ENCODE measurements at places on chromosomes 12 and 14.
A peak's percentile ranks its signal among the peaks of the same experiment; 100 is the strongest.

DNA sequence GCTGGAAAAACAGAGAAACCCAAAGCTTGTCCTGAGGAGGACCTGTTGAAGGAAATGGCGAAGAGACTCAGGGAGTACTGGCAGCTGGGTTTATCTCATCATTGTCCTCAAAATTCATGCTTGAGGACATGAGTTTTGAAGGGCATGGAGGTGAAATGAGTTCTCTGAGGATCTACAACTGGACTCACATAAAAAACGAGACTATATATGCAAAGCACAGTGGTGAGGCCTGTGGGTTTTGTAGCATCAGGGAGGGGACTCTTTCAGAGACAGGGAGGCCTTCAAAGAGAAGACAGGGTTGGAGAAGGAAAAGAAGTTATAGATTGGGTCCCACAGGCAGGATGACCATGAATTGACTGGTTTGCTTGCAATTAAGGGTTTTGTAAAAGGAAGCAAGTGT lies 71.3 kb upstream of the SCN8A start:
- no peak overlapping the region for H3K4me3 ChIP-seq
- peaks cover 21% of the 10 kb centered on the region for H3K27me3 ChIP-seq
- no peaks in the 10 kb centered on the region for H3K36me3 ChIP-seq
- H3K27ac ChIP-seq: no peak overlapping the region
- H3K4me1 ChIP-seq: no peaks in the 10 kb centered on the region

DNA sequence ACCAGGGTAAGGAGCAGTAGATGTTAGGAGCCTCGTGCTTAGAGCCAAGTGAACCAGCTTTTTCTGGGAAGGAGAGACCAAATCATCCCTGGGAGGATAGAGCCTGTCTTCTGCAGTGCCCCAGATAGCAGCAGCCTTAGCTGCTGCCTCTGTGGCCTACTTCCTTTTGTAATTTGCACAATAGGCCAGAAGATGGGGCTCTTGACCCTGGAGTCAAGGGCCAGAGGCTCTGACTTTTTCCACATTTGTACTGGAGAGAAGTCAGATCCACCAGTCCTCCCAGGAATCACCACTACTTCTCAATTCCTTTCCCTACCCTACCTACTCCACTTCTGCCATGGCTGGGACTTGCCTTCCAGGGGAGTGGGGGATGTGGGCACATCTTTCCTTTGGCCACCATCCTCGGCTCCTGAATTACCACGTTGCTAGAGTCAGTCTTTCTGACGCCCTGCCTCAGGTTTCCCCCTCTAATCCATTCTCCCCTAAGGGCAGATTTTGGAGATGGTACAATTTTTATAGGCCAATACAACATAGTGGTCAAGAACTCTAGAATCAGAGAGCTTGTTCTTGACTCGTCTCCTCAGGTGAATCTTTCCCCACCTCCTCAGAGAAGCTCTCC lies 3.3 kb upstream of the SLC4A8 start:
- peaks cover 43% of the 10 kb centered on the region for H3K27me3 ChIP-seq
- H3K4me3 ChIP-seq: no peak overlapping the region
- H3K27ac ChIP-seq: no peak overlapping the region
- peak; percentile 65 for DNase-seq
- H3K36me3 ChIP-seq: no peaks in the 10 kb centered on the region

DNA sequence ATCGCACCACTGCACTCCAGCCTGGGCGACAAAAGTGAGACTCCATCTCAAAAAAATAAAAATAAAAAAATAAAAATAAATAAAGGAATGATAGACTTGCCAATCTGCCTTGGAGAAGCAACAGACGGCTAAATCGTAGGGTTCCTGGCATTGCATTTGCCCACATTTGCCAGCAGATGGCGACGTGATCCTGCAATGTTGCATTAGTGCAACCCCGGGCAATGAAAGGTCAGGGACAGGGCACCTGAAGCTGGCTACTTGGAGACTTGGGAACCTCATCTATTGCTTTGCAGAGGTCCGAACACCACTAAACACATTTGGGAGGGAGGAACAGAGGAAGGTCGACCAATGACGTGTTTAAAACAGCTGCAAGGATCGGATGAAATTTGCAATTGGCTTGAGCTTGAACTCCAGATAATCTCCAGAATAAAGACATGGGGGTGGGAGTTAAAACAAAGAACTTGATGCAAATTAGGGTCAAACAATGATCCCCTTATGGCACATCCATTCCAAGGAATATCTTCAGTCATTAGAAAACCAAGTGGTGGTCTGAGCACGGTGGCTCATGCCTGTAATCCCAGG lies 34.6 kb downstream of the SPRING1 start:
- H3K27ac ChIP-seq: no peak overlapping the region
- H3K36me3 ChIP-seq: no peaks in the 10 kb centered on the region
- no peak overlapping the region for H3K4me3 ChIP-seq
- H3K27me3 ChIP-seq: peaks cover 12% of the 10 kb centered on the region

- no peaks in the 10 kb centered on the region for H3K36me3 ChIP-seq
- H3K27ac ChIP-seq: no peak overlapping the region
- no peak overlapping the region for H3K4me3 ChIP-seq
- no peaks in the 10 kb centered on the region for H3K4me1 ChIP-seq
- H3K27me3 ChIP-seq: no peaks in the 10 kb centered on the region
- DNase-seq: no peak
Measured at GRCh38 chr12:39966256-39966655, 139.6 kb downstream of the SLC2A13 start.

DNA sequence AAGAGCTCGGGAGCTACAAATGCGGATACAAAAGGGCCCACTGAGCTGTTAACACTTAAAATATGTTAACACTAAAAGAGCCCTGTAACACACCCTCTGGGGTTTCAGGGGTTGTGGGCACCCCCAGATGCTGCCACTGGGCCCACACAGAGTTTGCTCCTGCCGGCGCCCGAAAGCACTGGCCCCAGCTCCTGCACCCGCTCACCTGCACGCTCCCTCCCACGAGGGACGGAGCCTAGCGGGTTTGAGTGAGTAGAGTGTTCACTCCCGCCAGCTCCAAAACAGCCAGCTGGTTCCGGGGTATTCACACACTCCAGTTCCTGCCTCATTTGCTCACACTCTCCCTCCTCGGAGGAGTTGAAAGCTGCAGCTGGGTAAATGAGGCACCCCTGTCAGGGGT lies 357.7 kb downstream of the ETNK1 start:
- no peaks in the 10 kb centered on the region for H3K36me3 ChIP-seq
- H3K4me1 ChIP-seq: no peaks in the 10 kb centered on the region
- no peaks in the 10 kb centered on the region for H3K27me3 ChIP-seq
- DNase-seq: no peak
- no peak overlapping the region for H3K27ac ChIP-seq

DNA sequence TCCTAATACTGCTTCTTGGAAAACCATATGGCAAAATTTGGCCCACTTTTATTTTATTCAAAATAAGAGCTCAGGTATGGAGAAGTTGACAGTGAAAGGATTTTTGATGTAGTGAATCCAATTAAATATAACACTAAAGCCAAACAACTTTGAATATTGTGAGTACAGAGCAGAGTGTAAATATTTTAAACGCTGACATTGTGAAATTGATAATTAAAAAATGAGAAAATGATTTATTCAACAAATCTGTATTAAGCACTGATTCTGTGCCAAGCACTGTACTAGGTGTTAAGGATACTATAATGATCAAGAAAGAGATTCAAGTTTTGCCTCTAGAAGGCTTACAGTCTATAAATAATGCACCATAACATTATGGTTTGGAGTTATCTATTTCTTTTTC lies 50.5 kb downstream of the ATL1 start:
- no peaks in the 10 kb centered on the region for H3K36me3 ChIP-seq
- H3K4me1 ChIP-seq: no peaks in the 10 kb centered on the region
- no peak overlapping the region for H3K4me3 ChIP-seq
- DNase-seq: no peak

GRCh38 chr12:124436366-124436765 lies 131.0 kb downstream of the NCOR2 start:
- peaks cover 15% of the 10 kb centered on the region for H3K36me3 ChIP-seq
- peak overlapping the region; percentile 58 for H3K27ac ChIP-seq
- no peak for DNase-seq
- no peak overlapping the region for H3K4me3 ChIP-seq
- H3K27me3 ChIP-seq: no peaks in the 10 kb centered on the region

- H3K4me1 ChIP-seq: no peaks in the 10 kb centered on the region
- H3K4me3 ChIP-seq: no peak overlapping the region
- DNase-seq: no peak
- H3K36me3 ChIP-seq: no peaks in the 10 kb centered on the region
- H3K27ac ChIP-seq: no peak overlapping the region
- H3K27me3 ChIP-seq: no peaks in the 10 kb centered on the region
Measured at GRCh38 chr12:80230068-80230467, 130.7 kb downstream of the OTOGL start.

- H3K36me3 ChIP-seq: no peaks in the 10 kb centered on the region
- no peak for DNase-seq
- H3K27me3 ChIP-seq: peaks cover 3% of the 10 kb centered on the region
- no peak overlapping the region for H3K4me3 ChIP-seq
- no peaks in the 10 kb centered on the region for H3K4me1 ChIP-seq
Measured at GRCh38 chr12:90262251-90262650, 553.6 kb upstream of the ATP2B1 start.

GRCh38 chr12:6206327-6206726 lies 6.1 kb downstream of the CD9 start:
- H3K4me3 ChIP-seq: no peak overlapping the region
- no peak overlapping the region for H3K27ac ChIP-seq
- DNase-seq: no peak
- H3K36me3 ChIP-seq: no peaks in the 10 kb centered on the region
- peaks cover 58% of the 10 kb centered on the region for H3K27me3 ChIP-seq

DNA sequence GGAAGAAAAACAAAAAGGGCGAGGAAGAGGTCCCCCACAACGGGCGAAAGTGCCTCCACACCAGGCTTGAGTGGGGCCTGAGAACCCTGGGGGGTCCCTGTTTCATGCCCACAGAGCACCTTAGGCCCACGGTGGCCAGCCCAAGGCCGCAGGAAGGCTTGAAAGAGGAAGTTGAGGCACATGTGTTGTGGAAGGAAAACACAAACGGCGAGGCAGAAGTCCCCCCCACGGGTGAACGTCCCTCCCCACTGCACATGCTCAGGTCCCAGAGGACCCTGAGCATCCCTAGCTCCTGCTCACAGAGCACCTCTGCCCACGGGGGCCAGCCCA lies 371.5 kb downstream of the ALG10 start:
- no peak for DNase-seq
- no peaks in the 10 kb centered on the region for H3K27me3 ChIP-seq
- H3K4me1 ChIP-seq: no peaks in the 10 kb centered on the region
- H3K4me3 ChIP-seq: no peak overlapping the region
- no peaks in the 10 kb centered on the region for H3K36me3 ChIP-seq

GRCh38 chr14:72503271-72503670 lies 390.6 kb downstream of the DPF3 start:
- peaks cover 53% of the 10 kb centered on the region for H3K27me3 ChIP-seq
- no peak overlapping the region for H3K27ac ChIP-seq
- no peaks in the 10 kb centered on the region for H3K36me3 ChIP-seq
- H3K4me1 ChIP-seq: no peaks in the 10 kb centered on the region

- H3K36me3 ChIP-seq: no peaks in the 10 kb centered on the region
- peaks cover 14% of the 10 kb centered on the region for H3K4me1 ChIP-seq
- no peaks in the 10 kb centered on the region for H3K27me3 ChIP-seq
- no peak overlapping the region for H3K27ac ChIP-seq
- DNase-seq: no peak
Measured at GRCh38 chr14:68513838-68514607, 278.8 kb downstream of the ZFP36L1 start.

GRCh38 chr14:34872822-34873588 lies 2.2 kb downstream of the BAZ1A start:
- peak overlapping the region; percentile 99 for H3K27ac ChIP-seq
- peak overlapping the region; percentile 92 for H3K4me3 ChIP-seq
- no peaks in the 10 kb centered on the region for H3K27me3 ChIP-seq
- H3K36me3 ChIP-seq: peaks cover 37% of the 10 kb centered on the region
- no peak for DNase-seq
- H3K4me1 ChIP-seq: peaks cover 48% of the 10 kb centered on the region

DNA sequence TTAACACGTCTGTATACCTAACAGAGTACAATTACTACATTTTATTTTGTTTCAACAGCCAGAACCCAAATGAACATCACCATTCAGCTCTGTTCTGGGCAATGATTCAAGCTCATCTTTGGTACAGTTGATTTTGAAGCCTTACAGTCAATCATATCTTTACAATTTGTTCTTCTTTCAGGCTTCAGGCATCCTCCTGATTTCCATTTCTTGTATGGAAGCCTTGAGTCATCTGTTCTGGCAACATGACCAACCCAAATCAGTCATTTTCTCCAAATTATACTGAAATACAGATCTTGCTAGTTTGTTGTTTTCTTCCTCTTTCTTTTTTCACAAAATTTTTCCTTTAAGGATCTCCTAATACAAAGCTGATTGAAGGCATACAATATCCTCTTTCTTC lies 80.2 kb downstream of the PAX9 start:
- no peaks in the 10 kb centered on the region for H3K4me1 ChIP-seq
- no peak overlapping the region for H3K27ac ChIP-seq
- no peaks in the 10 kb centered on the region for H3K27me3 ChIP-seq
- no peak for DNase-seq
- H3K36me3 ChIP-seq: no peaks in the 10 kb centered on the region
- H3K4me3 ChIP-seq: no peak overlapping the region

DNA sequence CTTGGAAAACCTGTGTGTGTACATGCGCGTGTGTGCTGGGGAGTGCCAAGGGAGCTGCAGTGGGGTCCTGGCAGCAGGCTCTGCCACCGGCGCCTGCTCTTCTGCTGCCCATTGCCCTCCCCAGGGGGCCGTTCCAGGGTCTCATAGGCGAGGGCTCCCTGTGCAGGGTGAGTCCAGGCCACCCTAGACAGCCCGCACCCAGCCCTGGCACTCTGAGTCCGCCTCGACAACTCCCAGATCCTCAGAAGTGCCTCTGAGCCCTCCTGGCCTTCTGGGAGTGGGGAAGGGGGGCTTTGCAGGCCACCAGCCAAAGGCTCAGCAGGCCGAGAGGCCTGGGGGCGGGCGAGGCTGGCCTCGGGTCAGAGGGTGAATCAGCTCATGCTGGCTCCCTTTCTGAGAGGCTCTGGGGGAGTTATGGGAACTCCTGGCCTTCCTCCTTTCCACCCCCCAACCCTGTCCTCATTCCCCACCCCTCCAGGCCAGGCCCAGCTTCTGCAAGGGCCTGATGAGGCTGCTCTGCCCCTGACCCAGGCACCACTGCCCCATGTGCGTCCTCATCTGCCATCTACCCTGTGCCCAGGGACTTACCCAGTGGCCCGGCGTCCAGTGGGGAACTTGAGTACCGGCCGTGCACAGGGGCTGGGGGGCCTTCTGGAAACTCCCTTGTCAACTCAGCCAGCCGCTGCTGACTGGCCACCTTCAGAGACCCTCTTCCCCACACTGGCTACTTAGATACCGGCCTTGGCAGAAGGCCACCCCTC lies 2.1 kb upstream of the TEDC1 start:
- H3K27me3 ChIP-seq: peaks cover 34% of the 10 kb centered on the region
- H3K36me3 ChIP-seq: peaks cover 7% of the 10 kb centered on the region
- H3K4me1 ChIP-seq: peaks cover 50% of the 10 kb centered on the region
- H3K4me3 ChIP-seq: peak overlapping the region; percentile 90
- no peak for DNase-seq

- no peak overlapping the region for H3K27ac ChIP-seq
- no peaks in the 10 kb centered on the region for H3K27me3 ChIP-seq
- H3K4me1 ChIP-seq: no peaks in the 10 kb centered on the region
Measured at GRCh38 chr12:71041476-71041875, 116.3 kb downstream of the TSPAN8 start.

Measured in activated naive CD4-positive, alpha-beta T cell treated with anti-CD3 and anti-CD28 coated beads, Interleukin-2, amount 10 ng/mL, durations not matched to agents 7 days and 5 days (primary cell).